Effector memory CD4-positive, alpha-beta T cell (primary cell): ENCODE measurements at places on chromosomes 5 and 9.

- no peak for DNase-seq
Observed at GRCh38 chr9:113530022-113530635, 66.6 kb downstream of the RGS3 start.

DNA sequence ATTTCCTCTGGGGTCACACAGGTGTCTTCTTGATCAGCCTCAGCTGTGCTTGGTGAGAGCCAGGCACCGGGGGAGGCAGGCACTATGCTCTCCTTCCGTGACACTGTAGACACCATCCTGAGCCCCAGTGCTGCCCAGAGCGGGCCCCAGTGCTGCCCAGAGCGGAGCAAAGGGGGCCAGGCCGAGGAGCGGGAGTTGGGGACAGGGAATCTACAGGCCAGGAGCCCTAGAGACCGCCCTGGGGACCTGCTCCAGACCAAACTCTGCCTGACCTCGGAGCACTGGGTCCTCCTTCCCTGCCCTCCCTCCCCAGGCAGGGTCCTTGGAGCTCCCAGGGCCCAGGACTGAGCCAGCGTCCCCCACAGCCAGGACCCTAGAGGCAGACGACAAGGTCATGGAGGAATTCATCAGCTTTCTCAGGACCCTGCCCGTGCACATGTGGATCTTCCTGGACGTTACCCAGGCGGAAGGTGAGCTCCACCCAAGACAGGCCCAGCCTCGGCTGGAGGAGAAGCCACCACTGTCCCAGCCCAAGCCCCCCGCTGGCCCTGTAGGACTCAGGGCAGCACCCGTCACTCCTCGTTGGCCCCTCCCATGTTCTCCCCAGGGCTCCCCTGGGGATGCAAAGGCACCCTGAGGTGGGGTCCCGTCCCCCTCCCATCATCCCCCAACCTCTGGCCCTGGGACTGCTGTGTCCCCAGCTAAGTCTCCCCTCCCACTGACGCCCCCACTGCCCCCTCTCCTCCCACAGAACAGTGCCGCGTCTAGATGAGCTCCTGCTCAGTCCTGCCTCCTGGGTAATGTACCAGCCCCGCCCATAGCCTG is 30.2 kb downstream of the PAEP start:
- DNase-seq: no peak

DNA sequence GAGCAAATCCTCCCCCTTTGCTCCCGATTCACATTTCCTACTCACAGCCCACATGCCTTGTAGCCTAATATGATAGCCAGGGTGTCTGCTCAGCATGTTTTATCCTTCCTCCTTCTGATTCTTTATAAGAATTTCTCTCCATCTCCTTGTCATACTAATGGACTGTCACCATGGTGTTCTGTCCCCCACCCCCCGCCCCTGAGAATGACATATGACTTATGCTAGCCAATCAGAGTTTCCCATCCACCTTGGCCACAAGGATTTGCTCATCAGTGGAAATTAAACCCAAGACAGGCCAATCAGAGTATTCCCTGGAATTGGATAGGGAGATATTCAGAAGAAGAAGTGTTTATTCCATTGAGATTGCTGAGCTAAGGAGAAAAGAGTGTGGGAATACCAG is 16.0 kb downstream of the ABLIM3 start:
- no peak for DNase-seq

GRCh38 chr5:73718762-73719161 is 92.8 kb downstream of the ARHGEF28 start:
- no peak for DNase-seq

DNA sequence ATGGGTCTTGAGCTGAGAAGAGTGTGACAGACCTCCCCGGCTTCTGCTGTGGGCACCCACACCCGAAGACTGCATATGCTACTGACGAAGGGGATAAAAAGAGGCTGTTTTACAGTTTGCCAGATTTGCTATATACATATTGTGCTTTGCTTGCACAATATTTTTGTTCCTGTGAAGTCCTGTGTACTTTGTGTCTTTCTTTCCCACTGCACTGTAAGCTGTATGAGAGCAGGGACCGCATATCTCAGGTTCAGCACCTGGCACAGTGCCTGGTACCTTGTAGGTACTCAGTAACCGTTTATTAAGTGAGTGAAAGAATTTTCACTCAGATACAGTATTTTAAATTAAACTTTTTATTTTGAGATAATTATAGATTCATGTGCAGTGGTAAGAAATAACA is 8.2 kb upstream of the GARNL3 start:
- DNase-seq: no peak

DNA sequence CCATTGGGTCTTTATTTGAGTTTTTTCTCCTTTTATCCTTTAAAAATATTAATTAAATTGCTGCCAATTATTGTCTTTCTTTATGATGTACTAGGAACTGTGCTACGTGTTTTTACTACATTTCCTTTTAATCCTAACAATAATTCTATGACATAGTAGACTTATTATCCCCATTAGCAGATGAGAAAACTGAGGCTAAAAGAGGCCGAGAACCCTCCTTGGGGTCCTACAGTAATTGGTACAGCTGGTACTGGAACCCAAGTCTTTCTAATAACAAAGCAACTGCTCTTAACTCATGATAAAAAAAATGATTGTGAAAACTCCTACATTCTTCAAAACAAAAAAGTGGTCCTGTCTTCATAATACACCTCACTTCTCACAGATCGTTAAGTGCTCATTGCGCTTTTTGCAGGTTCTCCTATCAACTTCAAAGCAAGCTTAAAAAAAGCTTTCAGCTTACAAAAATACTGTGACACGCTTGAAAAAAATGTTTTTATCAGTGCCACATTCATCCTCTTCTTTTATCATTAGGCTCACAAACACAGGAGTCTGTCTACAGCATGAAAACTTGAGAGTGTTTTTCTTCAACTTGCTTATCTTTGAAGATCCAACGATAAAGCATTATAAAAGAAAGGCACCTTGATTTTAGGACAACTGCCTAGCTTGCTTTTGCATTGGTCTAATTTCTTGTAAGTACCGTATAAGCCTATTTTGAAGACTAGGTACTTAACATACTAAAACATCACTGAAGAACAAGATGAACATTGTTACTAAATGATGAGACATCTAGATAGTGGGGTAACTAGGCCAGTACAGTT is 32.4 kb downstream of the FYB1 start:
- no peak for DNase-seq

GRCh38 chr9:121013911-121014310 is 36.2 kb downstream of the C5 start:
- DNase-seq: no peak

GRCh38 chr5:180346358-180346757 is 6.8 kb downstream of the GFPT2 start:
- no peak for DNase-seq

GRCh38 chr5:56900395-56900794 is 9.0 kb upstream of the SETD9 start:
- no peak for DNase-seq

- no peak for DNase-seq
Observed at GRCh38 chr9:124593651-124594058, 86.5 kb upstream of the NR5A1 start.

DNA sequence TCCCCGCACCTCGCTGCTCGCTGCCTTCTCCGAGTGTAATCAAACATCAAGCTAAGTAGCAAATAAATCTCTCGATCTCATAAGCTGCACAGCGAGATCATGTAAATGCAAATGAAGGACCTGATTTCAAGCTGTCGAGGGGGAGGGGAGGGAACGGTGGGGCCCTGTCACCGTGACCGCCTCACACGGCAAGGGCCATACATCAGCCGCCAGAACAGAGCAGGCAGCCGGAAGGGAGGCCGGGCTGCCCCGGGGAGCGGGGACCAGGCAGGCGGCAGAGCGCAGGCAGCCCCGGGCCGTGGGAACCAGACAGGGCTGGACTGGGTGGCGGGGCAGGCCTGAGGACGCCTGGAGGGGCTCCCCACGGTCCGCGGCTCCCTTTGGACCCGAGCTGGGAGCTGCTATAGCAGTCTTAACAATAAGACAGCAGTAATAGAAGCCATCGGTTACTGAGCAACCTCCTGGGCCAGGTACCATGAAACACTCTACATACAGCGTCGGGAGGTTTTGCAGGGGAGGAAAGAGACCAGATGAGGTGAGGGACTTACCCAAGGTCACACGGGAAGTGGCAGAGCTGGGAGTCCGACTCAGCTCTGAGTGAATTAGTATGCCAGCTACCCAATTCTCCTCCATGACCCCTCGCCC is 76.8 kb downstream of the CFAP77 start:
- peak; percentile 51 for DNase-seq

DNA sequence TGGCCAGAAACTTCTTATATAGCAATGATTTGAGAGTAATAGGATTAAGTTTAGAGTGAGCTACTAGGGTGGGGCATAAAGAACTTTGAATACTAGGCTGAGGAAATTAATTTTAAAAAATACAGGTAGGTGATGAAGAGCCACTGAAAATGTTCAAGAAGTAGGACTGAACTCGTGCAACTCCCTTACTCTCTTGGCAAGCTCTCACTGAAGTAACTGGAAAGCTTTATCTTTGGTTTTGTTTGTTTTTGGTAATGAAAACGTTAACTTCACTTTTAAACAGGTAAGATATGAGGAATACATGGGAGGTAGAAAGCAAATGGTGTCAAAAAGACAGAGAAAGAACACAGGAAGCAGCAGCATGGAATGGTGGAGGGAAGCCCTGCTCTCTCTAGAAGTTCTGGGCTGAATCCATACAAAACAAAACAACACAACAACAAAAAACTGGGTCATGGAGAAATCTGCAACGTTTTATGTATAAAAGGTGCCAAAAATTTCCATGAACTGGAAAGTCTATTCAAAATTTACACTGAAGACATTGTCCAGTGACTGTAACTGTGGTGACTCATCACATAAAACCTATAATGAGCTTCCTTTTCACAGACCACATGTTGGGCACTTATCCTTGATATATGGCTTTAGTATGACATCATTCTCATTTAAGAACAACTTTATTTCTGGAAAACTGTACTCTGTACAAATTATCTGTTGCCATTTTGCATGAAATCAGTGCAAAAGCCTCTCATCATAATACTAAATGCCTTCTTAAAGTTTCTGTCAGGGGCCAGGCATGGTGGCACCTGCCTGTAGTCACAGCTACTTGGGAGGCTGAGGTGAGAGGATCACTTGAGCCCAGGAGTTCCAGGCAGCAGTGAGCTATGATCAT is 91.2 kb upstream of the CHD1 start:
- no peak for DNase-seq

DNA sequence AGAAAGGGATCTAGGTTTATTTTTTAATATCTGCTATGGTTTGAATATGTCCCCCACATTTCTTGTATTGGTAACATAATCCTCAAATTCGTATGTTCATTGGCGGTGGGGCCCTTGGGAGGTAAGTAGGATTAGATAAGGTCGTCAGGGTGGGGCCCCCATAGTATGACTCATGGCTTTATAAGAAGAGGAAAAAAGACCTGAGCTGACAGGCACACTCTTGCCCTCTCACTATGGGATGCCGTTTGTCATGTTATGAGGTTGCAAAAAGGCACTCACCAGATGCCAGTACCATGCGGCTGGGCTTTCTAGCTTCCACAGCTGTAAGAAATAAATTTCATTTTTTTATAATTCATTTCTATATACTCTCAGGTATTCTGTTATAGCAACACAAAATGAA is 67.3 kb upstream of the SGCD start:
- DNase-seq: no peak

DNA sequence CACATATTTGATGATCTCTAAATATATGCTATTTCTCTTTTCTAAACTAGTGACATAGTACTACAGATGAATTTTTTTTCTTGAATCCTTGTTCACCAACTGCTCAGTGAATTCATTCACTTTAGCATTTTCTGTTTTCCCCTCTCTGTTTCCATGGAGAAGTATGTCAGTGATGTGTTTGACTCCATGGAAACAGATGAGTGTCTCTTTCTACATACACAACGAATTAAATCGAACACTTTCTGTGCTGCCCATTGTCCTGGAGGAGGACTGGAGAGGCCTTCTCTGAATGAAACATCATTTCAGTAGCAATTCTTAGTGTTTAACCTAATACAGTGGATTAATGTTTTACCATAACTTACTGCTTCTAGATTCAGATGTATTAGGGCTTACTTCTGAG is 9.5 kb downstream of the INVS start:
- no peak for DNase-seq

DNA sequence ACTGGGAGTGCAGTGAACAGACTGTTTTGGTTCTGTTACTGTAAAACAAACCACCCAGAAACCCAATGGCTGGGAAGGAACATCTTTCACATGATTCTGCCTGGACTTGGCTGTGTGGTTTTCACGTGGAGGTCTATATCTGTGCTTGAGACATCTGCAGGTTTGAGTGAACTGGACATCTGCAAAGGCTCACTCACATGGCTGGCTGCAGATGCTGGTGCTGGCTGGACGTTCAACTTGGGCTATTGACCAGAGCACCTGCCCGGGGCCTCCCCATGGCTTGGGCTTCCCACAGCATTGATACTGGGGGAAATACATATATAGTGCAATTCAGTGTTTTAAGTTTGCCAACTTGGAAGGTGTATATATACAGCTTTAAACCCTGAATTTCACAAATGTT is 6.8 kb downstream of the CTSL start:
- no peak for DNase-seq

GRCh38 chr5:59035681-59036080 is 452.8 kb downstream of the RAB3C start:
- DNase-seq: no peak

DNA sequence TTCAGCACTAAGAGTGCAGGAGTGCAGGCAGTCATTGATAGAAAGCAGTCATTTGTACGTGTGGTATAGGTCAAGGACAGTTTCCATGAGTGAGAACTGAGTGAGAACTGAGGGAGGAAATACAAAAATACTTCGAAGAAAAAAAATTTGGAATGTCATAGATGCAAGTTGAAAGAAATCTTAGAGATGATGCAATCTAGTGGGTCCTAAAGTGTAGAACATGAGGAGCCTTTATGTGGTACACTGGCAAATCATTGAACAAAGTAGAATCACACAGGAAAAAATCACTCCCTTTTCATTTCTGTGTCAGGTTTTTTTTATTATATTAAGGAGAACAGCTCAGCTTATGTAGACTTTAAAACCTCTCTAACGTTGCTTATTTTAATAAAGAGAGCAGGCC is 26.4 kb upstream of the SLC1A1 start:
- no peak for DNase-seq

DNA sequence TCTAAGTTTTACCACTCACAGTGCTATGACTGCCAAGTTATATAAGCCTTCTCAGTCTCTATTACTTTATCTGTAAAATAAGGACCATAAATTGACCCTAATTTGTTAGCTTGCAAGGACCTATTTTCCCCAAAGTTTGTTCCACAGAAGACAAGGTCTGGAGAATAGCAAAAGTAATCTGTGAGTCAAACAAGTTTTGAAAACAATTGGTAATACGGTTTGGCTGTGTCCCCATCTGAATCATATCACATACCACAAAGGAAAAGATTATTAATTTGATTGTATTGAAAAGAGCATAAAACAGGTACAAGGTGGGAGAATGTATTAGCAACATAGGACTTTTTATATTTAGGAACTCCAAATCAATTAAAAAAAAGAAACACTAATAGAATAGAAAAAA is 124.0 kb upstream of the TARS1 start:
- no peak for DNase-seq
